ENCODE measurements at places on chromosomes 13 and 19. TPM values are rescaled to one million over a fixed set of nuclear protein-coding genes. Genes with fewer than 3 reads are reported as not detected.
A peak's percentile ranks its signal among the peaks of the same experiment; 100 is the strongest.

DNA sequence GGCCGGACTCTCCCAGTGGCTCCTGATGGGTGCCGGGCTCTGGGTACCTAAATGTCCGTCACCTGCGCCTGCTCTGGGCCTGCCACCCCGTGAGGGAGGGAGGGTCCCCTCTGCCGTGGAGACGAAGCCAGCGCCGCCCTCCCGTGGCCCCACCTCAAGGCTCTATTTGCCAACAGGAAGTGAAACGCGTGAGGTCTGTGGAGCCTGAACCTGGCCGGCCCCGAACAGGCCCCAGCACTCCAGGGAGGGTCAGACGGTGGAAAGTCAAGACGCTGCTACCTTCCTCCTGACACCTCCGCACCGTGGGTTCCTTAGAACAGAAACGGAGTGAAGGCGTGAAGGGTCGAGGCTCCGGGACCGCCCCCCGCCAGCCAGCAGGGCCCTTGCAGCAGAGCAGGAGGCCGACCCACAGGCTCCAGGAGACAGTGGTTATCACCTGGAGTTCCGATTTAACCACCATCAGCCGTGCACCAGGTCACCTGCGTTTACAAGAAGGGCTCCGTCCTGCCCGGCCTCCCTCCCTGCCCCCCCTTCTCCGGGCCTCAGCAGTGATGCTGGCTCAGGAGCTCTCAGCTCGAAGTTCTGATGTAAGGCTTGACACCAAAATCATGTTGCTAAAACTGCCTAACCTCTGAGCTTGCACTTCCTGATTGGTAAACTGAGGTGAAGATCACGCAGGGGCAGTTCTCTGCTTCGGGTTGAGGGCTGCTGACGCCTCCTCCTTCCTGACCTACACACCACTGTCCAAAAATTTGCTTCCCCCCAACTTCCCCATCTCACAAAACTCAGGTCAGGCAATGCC lies 50.9 kb upstream of the C13orf46 start:
- no peak for DNase-seq

Gene LILRB1
- total RNA-seq, result not detected

DNA sequence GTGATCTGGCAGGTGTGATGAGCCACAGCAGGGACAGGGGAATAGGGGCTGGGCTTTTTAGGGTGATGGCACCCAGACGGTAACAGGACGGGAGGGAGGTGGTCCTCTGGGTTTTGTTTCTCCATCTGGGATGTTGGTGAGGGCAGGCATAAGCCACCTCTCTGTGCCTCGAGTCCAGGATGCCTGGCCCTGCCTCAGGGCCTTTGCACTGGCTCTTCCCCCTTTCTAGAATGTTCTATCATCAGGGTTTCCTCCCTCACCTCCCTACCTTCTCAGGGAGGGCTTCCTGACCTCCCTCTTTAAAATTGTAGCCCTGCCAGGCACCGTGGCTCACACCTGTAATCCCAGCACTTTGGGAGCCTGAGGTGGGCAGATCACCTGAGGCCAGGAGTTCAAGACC lies 6.6 kb downstream of the CERS4 start:
- DNase-seq, result no peak

DNA sequence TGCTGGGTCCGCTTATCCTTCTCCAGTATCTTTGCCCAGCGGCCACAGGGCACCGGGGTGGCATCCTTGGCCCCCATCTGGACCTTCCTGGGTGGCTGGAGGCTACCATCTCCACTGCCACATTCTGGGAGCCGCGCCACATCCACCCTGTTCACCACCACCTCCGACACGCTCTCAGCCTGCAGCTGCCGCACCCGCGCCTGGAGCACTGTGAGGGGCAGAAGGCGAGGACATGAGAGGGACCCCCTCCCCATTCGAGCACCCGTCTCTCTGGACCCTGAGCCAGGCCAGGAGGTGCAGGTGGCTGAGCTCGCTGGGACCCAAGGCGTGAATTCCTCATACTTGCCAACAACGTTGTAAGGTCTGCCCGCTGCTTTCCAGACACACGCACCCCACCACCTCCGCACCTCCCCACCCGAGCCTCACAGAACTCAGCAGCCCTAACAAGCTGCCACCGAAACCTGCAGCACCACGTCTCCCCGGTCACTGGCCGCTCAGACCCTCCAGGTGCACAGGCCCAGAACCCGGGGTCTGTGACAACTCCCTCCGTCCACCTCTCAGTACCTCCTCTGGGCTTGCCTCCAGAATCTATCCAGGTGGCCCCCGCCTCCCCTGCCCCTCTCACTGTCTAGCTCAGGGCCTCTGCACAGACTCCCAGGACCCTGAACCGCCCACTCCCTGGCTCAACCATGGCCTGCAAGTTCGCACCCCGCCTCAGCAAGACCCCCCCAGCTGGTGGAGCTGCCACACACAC lies 3.2 kb downstream of the POLRMT start:
- DNase-seq, result no peak

Gene RHPN2
- 0.90 TPM for total RNA-seq

- DNase-seq, result no peak
Measured at GRCh38 chr13:113002913-113003290, 33.9 kb downstream of the MCF2L start.

Gene ZIC5
- total RNA-seq, result not detected

DNA sequence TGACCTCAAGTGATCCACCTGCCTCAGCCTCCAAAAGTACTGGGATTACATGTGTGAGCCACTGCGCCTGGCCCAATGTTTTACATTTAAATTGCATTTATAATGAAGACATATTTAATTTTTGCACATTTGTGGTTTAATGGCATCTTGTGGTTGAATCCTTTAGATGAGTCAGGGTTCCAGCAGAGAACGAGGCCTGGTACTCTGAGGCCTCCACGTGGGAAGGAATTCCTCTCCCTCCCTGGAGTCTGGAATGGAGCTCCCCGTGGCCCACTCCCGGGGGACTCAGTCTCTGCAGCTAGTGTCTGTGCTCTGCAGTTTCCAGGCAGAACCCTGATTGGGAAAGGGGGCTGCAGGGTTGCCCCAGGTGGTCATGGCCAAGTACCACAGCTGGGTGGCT lies 24.2 kb downstream of the ZFR2 start:
- DNase-seq, result no peak

DNA sequence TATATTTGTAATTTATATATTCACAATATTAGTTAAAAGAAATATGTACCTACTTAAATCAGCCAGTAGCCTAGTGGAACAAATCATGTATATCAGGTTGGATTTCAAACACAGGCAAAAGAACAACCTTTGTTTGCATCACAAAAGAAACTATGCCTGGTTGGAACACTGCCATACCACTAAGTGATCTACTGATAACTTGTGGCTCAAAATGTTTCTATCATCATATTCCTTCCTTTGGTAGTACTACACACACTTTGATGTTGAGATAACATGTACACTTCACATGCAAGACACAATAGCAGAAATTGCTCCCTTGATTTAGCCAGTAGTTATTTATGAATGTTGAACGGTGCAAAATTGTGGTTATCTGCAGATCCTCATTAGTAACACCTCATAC lies 146.0 kb upstream of the GPC6 start:
- peak; percentile 67 for DNase-seq

- peak; percentile 92 for DNase-seq
Measured at GRCh38 chr19:10780368-10780767, 55.6 kb downstream of the TMED1 start.

DNA sequence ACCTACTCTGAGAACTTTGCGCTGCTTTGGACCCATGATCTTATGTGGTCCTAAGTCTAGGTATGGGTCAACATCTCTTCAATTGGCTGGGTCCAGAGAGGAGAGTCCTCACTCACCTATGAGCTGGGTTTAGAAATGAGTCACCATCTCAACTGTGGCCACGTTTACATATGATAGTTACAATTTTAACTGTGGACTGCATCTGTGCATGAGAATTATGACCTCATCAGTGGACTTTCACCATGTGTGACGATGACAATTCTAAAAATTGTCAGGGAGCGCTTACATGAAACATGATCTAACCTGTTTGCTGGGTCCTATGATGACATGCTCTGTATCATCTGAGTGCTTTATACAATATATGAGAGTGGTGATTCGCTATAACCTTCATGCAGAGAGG lies 12.7 kb upstream of the ZNF724 start:
- no peak for DNase-seq

DNA sequence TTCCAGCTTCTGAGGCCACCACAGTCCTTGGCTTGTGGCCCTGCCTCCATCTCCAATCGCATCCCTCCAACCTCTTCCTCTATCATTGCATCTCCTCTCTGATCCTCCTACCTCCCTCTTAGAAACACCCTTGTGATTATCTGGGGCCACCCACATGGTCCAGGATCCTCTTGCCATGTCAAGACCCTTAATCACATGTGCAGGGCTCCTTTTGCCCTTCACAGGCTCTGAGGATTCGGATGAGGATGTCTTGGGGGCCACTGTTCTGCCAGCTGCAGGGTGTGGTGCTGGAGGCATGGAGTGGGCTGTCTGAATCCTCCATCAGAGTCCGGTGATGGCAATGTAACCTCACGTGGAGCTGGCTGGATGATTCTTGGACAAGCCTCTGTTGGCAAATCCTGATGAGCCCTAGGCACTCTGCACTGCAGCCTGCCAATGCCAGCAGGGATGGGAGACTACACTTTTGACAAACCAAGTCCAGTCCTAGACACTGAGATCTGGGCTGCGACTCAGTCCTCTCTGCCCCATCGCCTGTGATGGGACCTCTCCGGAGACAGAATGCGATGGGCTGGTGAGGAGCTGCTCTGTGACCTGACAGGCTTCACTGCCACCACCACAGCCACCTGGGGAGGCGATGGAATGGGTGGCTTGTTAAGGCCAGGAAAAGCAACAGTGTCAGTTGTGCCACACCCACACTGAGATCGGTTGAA lies 61.2 kb downstream of the CCDC70 start:
- no peak for DNase-seq

Gene PLK5
- not detected for total RNA-seq

DNA sequence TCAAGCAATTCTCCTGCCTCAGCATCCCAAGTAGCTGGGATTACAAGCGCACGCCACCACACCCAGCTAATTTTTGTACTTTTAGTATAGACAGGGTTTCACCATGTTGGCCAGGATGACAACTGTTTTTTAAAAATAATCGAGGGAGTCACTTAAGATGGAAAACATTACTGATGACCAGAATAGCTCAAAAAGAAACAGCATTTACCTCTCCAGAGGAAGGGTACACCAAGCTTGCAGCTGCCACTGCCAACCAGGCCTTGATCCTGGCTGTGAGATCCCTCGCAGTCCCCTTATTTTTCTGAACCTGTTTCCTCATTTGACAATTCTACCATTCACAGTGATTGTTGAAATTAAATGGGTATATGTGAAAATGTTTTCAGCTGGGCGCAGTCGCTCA lies 14.5 kb downstream of the PDCD5 start:
- no peak for DNase-seq

Gene TUBA3C
- total RNA-seq, result not detected

GRCh38 chr13:42600943-42601342 lies 27.0 kb downstream of the TNFSF11 start:
- peak; percentile 12 for DNase-seq

DNA sequence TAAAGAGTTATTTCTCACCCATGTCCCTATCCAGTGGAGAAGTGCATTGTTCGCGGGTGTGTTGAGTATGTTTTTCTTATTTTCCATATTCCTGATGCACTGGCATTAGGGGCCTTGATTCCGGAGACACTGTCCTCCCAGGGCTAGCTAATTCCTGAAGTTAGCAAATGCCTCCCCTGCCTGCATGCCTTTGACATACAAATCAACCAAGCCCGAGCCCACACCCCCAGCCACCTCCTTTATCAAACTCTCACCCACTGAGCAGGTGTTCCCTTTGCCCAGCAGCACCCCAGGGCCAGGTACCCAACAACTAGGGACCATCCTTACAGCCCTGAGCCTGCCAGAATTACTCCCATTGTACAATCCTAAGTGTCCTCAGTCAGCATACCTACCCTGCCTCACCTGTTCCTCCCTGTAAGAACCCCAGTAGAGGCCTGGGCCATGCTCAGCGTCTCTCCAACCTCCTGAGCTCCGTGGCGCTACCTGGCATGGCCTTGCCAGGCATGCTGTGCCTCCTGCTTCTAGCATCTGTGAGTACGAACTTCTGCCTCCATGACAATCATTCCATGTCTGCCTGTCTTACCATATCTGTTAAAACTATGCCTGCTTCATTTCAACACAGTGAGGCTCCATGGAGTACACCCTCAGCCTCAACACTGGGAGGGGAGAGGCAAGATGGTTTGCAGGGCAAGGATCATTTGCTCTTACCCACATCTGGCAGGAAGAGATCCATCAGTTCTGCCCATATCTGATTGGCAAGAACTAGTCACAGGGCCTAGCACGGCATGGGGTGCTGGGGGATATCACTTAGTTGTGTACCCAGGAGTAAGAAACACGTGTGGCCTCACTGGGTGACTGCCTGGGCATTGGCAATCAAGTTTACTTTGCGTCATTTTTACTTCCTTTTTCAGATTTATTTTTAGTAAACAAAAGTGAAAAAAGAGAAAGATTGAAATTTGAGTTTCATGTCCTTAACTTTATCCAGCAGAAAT lies 203.9 kb downstream of the SHISA2 start:
- no peak for DNase-seq

DNA sequence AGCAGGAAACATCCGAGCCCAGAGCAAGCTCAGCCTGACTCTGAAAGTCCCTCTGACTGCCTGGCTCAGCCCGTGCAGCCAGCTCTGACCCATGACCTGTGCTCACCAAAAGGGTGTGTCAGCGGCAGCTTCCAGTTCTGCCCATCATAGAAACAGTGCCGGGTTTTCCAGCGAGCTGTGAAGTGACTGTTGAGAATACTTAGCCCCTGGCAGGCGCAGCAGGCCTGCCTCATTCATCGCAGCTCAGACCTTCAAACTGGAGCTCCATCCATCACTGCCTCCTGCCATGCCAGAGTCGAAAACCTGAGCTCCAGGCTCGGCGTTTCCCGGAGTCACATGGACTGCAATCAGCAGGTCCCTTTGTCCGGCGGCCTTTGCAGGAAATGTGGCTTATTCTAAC lies 16.3 kb upstream of the GSX1 start:
- no peak for DNase-seq

Gene ACP7
- 0.45 TPM for total RNA-seq

Gene MIR17HG
- 8.8 TPM for total RNA-seq

Gene WDR88
- not detected for total RNA-seq

DNA sequence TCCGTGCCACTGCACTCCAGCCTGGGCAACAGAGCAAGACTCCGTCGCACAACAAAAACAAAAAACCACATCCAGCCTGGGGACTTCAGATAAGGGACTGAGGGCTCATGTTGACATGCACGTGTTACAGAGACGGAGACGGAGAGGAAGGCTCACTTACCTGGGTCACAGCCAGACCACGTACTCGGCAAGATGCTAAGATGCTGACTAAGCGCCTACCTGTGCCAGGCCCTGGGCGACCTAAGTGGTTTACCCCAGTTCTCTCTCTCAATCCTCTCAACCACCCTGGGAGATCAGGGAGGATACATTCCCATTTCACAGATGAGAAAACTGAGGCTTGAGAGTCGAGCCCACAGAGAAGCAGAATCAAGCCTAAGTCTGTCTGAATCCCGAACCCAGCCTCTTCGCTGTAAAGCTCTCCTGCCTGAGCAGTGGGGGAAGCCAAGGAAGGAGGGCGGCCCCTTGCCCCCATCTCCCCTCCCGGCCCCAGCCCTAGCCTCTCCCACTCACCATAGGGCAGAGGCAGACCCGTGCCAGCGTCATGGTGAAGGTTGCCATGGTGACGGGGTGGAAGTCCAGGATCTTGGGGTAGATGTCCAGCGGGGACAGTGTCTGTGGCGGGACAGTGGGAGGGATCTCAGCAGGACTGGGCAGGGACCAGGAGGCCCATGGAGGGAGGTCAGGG lies 13.5 kb downstream of the ERCC2 start:
- no peak for DNase-seq
